Activated gamma-delta T cell (primary cell): ENCODE measurements at places on chromosomes 16 and 17.

GRCh38 chr16:81551821-81552304 lies 107.3 kb downstream of the CMIP start:
- no peak for DNase-seq

DNA sequence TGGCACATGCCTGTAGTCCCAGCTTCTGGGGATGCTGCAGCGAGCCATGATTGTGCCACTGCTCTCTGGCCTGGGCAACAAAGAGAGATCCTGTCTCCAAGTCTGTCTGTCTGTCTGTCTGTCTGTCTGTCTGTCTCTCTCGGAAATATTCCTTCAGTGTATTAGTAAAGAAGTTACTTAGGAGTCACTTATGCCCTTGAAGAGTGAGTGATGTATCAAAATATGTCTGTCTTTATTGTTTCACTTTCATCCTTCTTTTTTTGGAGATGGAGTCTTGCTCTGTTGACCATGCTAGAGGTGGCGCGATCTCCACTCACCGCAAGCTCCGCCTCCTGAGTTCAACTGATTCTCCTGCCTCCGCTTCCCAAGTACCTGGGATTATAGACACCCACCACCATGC lies 410.5 kb downstream of the WWOX start:
- DNase-seq, result no peak

DNA sequence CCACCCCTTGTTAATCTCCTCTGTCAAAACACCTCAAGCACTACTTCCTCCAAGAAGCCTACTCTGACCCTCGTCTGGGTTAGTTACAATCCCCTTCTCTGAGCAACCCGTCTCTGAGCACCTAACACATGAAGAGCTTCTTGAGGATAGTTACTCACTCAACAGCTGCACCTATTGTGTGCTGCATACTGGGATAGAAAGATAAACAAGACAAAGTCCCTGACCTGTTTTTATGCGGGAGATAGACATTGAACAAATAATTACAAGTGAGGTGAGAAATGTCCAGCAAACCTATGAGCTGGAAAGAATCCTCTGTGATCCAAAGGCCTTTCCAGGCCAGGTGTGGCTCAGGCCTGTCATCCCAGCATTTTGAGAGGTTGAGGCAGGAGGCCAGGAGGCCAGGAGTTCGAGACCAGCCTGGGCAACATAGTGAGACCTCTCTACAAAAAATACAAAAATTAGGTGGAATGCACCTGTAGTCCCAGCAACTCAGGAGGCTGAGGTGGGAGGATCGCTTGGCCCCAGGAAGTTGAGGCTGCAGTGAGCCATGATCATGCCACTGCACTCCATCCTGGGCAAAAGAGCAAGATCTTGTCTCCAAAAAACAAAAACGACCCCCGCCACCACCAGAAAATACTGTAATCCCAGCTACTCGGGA lies 5.5 kb upstream of the ZNF771 start:
- no peak for DNase-seq

- DNase-seq, result no peak
Measured at GRCh38 chr17:60481604-60482003, 44.4 kb downstream of the APPBP2 start.

GRCh38 chr17:45220079-45220478 lies 1.6 kb upstream of the FMNL1 start:
- DNase-seq, result no peak

GRCh38 chr16:546909-547770 lies 13.1 kb upstream of the PRR35 start:
- DNase-seq, result no peak
